GM23338 (cell line): ENCODE measurements at places on chromosomes 4 and X. TPM values are rescaled to one million over a fixed set of nuclear protein-coding genes. Genes with fewer than 3 reads are reported as not detected.

- H3K4me3 ChIP-seq, result no peak overlapping the region
- no peak overlapping the region for H3K27ac ChIP-seq
- peaks cover 8% of the 10 kb centered on the region; the same call in 1 of the 2 replicates for H3K4me1 ChIP-seq
- H3K36me3 ChIP-seq, result no peaks in the 10 kb centered on the region
Measured at GRCh38 chr4:154208424-154208823, 283.2 kb downstream of the DCHS2 start.

- H3K4me1 ChIP-seq, result peaks cover 10% of the 10 kb centered on the region
- no peak overlapping the region for H3K4me3 ChIP-seq
- no peak for DNase-seq
- no peak overlapping the region for H3K27ac ChIP-seq
- H3K27me3 ChIP-seq, result no peaks in the 10 kb centered on the region
Measured at GRCh38 chr4:165439344-165439743, 60.5 kb downstream of the CPE start.

GRCh38 chr4:84750260-84750959, 167.5 kb downstream of the CDS1 start:
- no peak overlapping the region for H3K27ac ChIP-seq
- H3K27me3 ChIP-seq, result no peaks in the 10 kb centered on the region
- DNase-seq, result peak; percentile 67
- H3K4me3 ChIP-seq, result no peak overlapping the region

DNA sequence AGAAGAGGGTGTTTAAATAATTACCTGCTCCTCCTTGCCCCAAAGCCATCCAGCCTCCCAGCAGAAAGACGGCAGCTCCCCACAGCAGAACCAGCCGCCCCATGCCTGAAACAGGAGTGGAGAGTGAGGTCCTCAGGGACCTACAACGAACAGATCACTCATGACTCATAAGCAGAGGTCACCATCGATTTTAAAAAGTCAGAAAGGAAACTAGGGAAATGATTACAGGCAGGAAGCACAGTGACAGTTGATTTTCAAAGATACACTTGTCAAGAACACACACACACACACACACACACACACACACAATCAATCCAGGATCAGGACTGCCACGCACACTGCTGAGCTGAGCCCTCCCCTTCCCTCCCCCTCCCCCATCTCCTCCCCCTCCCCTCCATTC, at the start of gene CRLF2:
Gene CRLF2 (minus strand): TSS at position 118 of the 400 bp plus-strand sequence. CDS start 15 bp downstream, at position 103.
- no peak for DNase-seq
- no peaks in the 10 kb centered on the region for H3K36me3 ChIP-seq
- H3K4me3 ChIP-seq, result no peak within 1 kb of the TSS
- H3K27ac ChIP-seq, result no peak within 1 kb of the TSS

- no peaks in the 10 kb centered on the region for H3K36me3 ChIP-seq
- H3K4me3 ChIP-seq, result no peak overlapping the region
- H3K27ac ChIP-seq, result no peak overlapping the region
- no peak for DNase-seq
- H3K4me1 ChIP-seq, result no peaks in the 10 kb centered on the region
Measured at GRCh38 chr4:9891740-9892139, 110.3 kb downstream of the DRD5 start.

GRCh38 chr4:80101792-80102116, 28.7 kb upstream of the ANTXR2 start:
- DNase-seq, result no peak
- no peaks in the 10 kb centered on the region for H3K36me3 ChIP-seq
- H3K4me3 ChIP-seq, result no peak overlapping the region
- H3K27me3 ChIP-seq, result no peaks in the 10 kb centered on the region
- no peaks in the 10 kb centered on the region for H3K4me1 ChIP-seq
- no peak overlapping the region for H3K27ac ChIP-seq

DNA sequence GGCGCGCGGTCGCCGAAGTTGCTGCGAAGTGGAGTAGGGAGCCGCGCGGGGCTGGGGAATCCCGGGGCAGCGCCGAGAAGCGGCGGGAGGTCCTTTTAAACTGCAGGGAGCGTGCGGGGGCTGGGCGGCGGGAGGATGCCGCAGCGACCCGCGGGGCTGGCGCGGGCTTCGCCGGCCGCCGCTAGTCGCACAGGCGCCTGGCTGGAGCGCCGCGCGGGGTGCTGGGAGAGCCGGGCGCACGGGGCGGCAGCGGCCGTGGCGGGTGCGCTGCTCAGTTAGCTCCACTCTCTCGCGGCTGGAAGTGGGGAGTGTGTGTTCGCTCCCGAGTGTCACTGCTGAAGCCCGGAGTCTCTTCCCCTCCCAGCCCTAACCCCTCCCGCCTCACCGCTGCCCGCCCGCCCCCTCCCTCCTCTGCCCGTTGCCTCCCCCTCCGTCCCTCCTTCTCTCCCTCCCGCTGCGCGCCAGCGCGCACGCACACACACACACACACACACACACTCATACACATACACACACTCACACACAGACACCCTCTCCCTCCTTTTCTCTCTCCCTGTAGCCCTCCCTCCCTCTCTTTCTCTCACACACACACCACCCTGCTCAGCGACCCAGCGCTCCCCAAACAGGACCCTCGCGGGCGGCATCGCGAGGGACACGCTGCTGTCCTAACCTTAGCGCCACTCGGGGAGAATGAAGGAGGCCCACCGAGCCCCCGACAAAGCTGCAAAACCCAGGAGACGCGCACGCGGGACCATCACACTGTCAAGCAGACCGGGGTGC, at the start of gene NDNF:
Gene NDNF (minus strand): TSS at position 312 of the 780 bp plus-strand sequence. CDS start 26,698 bp downstream, outside the sequence.
- H3K4me3 ChIP-seq, result peak within 1 kb of the TSS; percentile 88
- DNase-seq, result peak; percentile 61
- peaks cover 67% of the 10 kb centered on the region for H3K27me3 ChIP-seq
- H3K36me3 ChIP-seq, result no peaks in the 10 kb centered on the region

DNA sequence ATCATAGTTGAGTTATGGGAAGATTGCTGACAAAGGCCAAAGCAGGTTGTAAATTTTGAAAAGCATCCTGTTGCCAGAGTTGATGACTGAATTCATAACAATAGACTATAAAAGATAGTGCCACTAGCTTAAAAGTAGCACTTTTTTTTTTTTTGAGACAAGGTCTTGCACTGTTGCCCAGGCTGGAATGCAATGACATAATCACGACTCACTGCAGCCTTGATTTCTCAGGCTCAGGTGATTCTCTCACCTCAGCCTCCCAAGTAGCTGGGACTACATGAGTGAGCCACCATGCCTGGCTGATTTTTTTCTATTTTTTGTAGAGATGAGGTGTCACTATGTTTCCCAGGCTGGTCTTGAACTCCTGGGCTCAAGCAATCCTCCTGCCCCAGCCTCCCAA, 122.7 kb downstream of the SPOCK3 start:
- no peaks in the 10 kb centered on the region for H3K4me1 ChIP-seq
- no peak overlapping the region for H3K27ac ChIP-seq
- no peaks in the 10 kb centered on the region for H3K27me3 ChIP-seq
- no peak overlapping the region for H3K4me3 ChIP-seq
- no peak for DNase-seq
- H3K36me3 ChIP-seq, result no peaks in the 10 kb centered on the region

DNA sequence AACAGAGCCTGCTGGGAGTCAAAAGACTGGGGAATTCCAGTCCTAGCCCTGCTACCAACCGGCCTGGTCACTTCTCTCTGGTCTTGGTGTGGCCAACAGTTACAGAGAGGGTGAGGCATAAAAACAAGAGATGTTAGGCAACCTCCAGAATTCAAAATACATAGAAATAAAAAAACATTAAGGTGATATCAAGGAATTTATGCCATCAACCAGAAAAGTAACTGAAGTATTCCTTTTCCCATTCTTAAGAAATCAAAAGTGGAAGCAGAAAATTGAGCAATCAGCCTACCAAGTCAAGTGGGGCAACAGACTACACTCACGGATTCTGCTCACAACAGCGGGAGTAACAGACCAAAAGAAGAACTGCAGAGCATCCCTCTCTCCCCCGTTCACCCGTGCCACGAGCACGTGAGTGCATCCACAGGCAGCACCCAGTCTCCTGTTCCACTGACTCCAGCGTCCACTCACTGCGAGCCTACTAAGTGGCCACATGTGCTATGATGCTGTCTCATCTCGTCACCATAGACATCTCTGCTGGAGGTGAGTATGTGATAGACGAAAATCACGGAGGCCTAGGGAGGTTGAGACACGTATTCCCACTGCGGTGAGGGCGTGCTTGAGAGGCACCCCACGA, 29.3 kb downstream of the AFAP1 start:
- H3K27ac ChIP-seq, result peak overlapping the region; percentile 88
- no peaks in the 10 kb centered on the region for H3K36me3 ChIP-seq
- H3K4me1 ChIP-seq, result peaks cover 68% of the 10 kb centered on the region
- DNase-seq, result no peak

DNA sequence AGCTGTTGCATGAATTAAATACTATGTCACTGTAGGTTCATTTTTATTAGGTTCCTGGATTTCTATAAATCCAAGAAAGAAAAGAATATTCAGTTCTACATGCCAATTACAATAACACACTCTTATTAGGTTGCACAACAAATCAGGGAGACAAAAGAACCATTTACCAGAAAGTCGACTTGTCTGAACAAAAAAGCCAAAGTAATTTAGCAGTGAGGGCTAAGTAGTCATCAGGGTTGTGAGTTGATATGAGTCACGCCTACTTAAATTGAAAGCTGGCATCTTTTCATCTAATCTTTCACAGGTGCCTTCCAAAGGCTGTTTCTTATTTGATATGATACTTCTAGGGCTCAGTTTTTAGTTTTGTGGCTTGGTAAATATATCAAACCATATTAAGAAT, 25.4 kb upstream of the GNRHR start:
- no peaks in the 10 kb centered on the region for H3K4me1 ChIP-seq
- H3K36me3 ChIP-seq, result no peaks in the 10 kb centered on the region
- H3K27ac ChIP-seq, result no peak overlapping the region
- no peak for DNase-seq

- H3K4me1 ChIP-seq, result no peaks in the 10 kb centered on the region
- no peak overlapping the region for H3K27ac ChIP-seq
- H3K36me3 ChIP-seq, result no peaks in the 10 kb centered on the region
- no peak for DNase-seq
- H3K27me3 ChIP-seq, result no peaks in the 10 kb centered on the region
- no peak overlapping the region for H3K4me3 ChIP-seq
Measured at GRCh38 chr4:175378372-175378771, 433.7 kb downstream of the GPM6A start.

DDX53 gene
- total RNA-seq, result not detected in 2 replicates

RBM46 gene
- 22.1 and 22.9 TPM in 2 replicates for total RNA-seq

CCDC160 gene
- 2.4 and 2.7 TPM in 2 replicates for total RNA-seq

KIF4A gene
- total RNA-seq, result 27.6 and 30.6 TPM in 2 replicates

LAP3 gene
- 46.4 and 63.6 TPM in 2 replicates for total RNA-seq

NUDT10 gene
- 35.5 and 37.3 TPM in 2 replicates for total RNA-seq

SLC34A2 gene
- total RNA-seq, result 0.80 and 5.7 TPM in 2 replicates

GC gene
- 0.21 TPM in 1 of 2 replicates, not detected in the other for total RNA-seq
